ENCODE measurements at places on chromosomes 11 and 22.
A peak's percentile ranks its signal among the peaks of the same experiment; 100 is the strongest.

- no peak for DNase-seq
Observed at GRCh38 chr11:36478700-36479329, 31.3 kb downstream of the TRAF6 start.

DNA sequence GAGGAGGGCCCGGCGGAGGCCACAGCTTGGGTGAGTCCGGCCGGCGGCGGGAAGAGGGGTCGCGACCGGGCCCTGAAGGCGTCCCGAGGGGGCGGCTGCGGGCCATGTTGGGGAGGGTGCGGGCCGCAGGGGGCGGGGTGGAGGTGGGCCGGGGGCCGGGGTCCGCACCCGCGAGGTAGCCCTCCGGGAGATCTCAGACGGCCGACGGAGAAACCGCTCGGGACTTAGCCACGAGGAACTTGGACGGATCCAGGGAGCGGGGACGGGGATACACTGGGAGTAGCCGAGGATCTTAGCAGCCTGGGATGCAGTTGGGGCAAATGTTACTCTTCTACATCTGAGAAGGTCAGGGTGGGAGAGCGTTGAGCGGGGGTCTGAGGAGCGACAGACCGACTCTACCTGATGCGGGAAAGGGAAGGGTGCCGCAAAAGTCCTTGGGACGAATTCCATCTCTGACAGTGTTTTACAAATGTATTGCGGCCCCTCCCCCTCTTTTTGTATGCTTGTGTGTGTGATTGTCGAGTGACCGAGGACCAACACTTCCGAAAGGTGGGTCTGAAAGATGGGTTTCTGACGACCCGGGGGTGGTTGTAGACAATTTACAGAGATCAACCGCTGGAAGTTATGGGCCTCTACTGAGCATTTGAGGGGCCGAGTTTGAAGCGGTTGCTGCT lies 658 bp downstream of the STIP1 start:
- peak; percentile 41 for DNase-seq

GRCh38 chr22:23749841-23750301 lies 1.0 kb downstream of the ZNF70 start:
- DNase-seq = no peak

- DNase-seq = no peak
Observed at GRCh38 chr11:46381048-46381818, at the start of gene MDK. Gene MDK (plus strand): TSS chr11:46381669. CDS start chr11:46382058, 389 bp downstream.

DNA sequence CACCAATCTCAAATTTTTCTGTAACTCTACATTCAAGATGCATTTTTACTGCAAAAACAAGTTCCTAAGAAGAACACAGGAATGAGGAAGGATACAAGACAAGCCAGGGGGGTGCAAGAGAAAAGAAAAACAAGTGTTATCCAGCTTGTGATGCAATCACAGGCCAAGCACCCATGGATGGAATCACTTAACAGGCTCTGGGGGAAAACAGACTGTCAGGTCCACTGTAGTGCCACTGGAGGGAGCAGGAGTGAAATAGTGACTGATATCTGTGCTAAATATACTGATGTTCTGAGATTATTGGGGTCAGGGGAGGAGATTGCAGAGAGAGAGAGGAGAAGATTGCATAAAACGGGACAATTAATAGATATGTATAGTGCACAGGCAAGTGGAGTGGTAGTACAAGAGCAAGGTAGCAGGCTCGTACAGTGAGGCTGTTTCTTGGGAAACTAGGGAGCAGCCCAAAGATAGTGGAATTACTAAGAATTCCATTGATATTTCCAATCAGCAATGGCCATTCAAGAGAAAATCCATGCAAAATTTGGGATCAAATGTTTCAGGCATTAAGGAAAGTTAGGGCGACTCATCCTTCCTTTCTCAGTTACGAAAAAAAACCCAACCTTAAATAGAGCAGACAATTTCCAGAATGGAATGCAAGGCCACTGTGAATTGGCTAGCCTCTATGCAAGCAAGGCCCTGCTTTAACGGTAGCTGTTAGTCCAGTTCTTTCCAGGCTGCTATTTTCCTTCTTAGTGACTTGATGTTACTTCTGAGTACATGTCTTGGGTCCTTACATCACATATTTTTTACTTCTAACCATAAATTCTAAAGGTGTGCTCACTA lies 52.2 kb upstream of the CEP126 start:
- no peak for DNase-seq

GRCh38 chr11:116035977-116036376 lies 531.8 kb upstream of the CADM1 start:
- DNase-seq = no peak

- no peak for DNase-seq
Observed at GRCh38 chr11:59076876-59077571, 9.1 kb upstream of the GLYATL1B start.

- peak; percentile 93 for DNase-seq
Observed at GRCh38 chr22:46006379-46007002, 29.5 kb upstream of the WNT7B start.

GRCh38 chr11:86717817-86718501 lies 45.5 kb upstream of the ME3 start:
- no peak for DNase-seq

DNA sequence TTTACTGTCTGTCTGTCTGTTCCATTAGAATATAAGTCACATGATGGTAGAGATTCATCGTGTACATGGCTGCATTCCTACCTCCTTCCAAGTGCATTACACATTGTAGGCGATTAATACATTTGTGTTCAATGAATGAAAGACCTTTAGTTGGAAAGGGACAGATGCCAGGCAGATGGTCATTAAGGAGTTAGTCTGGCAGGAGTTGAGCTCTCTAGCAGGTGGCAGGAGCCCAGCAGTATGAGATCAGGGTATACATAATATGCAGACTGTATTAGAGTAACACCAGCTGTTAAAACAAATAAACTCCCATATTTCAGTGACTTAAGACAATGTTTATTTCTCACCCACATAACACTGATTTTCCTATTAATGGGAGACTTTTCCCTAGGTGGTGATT lies 147.7 kb upstream of the LARGE1 start:
- no peak for DNase-seq
